Uterus (tissue), 4 donors: ENCODE measurements at places on chromosomes 7 and 10. TPM values are rescaled to one million over a fixed set of nuclear protein-coding genes. Genes with fewer than 3 reads are reported as not detected.

- H3K27ac ChIP-seq, result no peak overlapping the region
- no peaks in the 10 kb centered on the region for H3K27me3 ChIP-seq
- no peaks in the 10 kb centered on the region for H3K36me3 ChIP-seq
- DNase-seq, result no peak
- H3K4me1 ChIP-seq, result no peaks in the 10 kb centered on the region
Measured at GRCh38 chr7:20412032-20412431, 81.3 kb downstream of the ITGB8 start.

GRCh38 chr10:132479603-132480221 lies 57.9 kb upstream of the INPP5A start:
- no peak overlapping the region for H3K27ac ChIP-seq
- no peaks in the 10 kb centered on the region for H3K27me3 ChIP-seq
- no peaks in the 10 kb centered on the region for H3K4me1 ChIP-seq
- H3K4me3 ChIP-seq, result no peak overlapping the region
- H3K36me3 ChIP-seq, result no peaks in the 10 kb centered on the region

GRCh38 chr7:127584648-127585043 lies 750 bp downstream of the GCC1 start:
- H3K4me1 ChIP-seq, result peaks cover 11% of the 10 kb centered on the region
- no peak for DNase-seq
- H3K27ac ChIP-seq, result peak overlapping the region; percentile 83
- H3K36me3 ChIP-seq, result no peaks in the 10 kb centered on the region

Gene SLC26A5
- total RNA-seq, result not detected
